ENCODE measurements at places on chromosomes 3 and 15. TPM values are rescaled to one million over a fixed set of nuclear protein-coding genes. Genes with fewer than 3 reads are reported as not detected.

DNA sequence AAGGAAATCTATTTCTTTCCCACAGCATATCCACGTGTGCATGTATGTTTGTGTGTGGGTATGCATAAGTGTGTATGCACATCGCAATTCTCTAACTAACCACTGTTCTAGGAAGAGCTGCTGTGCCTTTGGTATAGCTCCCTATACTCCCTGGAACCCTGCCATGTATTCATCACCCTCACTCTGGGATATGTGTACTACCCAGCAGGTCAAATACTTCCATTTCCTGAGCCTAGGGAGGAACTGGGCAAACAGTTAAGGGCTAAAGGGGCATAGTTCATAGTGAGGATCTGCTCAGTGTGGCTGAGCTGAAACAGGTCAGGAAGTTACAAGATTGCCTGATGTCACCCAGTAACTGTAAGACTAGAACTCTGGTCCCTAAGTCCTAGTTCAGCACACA, 260.4 kb downstream of the RPLP1 start:
- H3K4me3 ChIP-seq = no peak overlapping the region
- H3K27me3 ChIP-seq = peaks cover 8% of the 10 kb centered on the region
- H3K36me3 ChIP-seq = no peaks in the 10 kb centered on the region

DNA sequence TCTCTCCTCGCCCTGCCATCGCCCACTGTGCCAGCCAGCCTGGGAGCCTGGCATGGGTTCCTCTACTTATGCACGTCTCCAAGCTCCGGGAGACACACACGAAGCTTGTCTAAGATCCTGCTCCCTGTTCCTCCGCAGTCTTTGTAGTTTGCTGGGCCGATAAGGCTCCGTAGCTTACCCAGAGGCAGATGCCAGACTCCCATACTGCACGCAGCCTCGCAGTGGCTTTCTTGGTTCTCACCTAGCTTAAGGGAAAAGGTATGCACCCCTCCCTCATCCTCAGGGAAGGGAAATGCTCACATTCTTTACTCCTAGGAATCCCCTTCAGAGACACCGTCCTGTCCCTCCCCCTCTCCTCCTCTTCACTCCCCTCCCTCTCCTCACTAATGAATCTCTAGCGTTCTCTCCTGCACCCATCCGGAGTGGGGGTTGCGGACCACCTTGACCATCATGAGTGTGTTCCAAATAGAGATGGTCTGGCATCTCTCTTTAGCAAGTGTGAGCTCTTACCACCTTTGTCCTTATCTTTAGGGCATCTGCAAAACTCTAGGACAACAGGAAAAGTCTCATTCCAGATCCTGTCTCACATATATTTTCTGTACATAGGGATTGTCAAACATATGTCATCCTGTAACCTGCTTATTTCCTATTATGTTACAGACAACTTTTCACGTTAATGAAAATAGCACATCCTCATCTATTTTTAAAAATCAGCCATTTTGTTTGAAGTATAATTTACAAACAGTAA, 56.5 kb downstream of the TMEM266 start:
- H3K27ac ChIP-seq = no peak overlapping the region
- no peaks in the 10 kb centered on the region for H3K4me1 ChIP-seq
- DNase-seq = no peak
- H3K4me3 ChIP-seq = no peak overlapping the region
- H3K36me3 ChIP-seq = no peaks in the 10 kb centered on the region
- H3K27me3 ChIP-seq = no peaks in the 10 kb centered on the region

GRCh38 chr15:79973456-79974195, 2.6 kb upstream of the BCL2A1 start:
- no peak overlapping the region for H3K27ac ChIP-seq
- no peaks in the 10 kb centered on the region for H3K36me3 ChIP-seq
- no peak overlapping the region for H3K4me3 ChIP-seq
- H3K27me3 ChIP-seq = no peaks in the 10 kb centered on the region

DNA sequence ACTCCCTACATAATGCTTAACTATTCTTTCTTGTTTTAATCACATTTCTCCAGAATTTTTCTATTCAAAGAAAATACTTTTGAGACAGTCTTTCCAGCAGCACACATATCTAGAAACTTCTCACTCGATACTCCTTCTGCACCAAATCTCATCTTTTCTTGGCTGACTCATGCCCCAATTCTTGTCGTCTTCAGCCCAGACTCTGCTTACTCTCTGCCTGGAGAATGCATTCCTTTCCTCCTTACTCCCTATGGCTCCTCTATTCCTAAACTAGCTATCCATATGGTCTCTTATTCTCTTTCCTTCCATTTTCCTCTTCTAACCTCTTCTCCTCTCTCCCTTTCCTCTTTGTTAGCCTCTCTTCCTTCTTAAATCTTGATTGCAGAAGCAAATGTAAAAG, 158.7 kb downstream of the GBE1 start:
- H3K27ac ChIP-seq = no peak overlapping the region
- DNase-seq = no peak
- H3K36me3 ChIP-seq = no peaks in the 10 kb centered on the region
- H3K4me1 ChIP-seq = no peaks in the 10 kb centered on the region
- H3K4me3 ChIP-seq = no peak overlapping the region

DNA sequence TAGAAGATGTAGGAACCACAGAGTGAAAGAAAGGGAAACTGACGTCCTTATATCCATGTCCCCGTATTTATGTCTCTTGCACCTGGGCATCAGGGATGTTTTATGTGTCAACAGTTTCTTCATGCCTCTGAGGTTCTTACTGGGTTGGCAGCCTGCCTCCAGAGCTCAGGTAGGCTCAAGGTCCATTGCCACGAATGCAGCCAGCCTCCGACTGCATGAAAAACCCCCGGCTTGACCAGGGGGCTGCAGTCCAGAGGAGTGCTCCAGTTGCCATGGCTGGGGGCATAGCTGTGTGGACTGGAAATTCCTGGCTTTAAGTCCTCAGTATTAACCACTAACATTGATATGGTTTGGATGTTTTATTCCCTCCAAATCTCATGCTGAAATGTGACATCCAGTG, 2.8 kb upstream of the CSPG5 start:
- H3K27ac ChIP-seq = no peak overlapping the region
- H3K4me1 ChIP-seq = peaks cover 14% of the 10 kb centered on the region
- H3K4me3 ChIP-seq = no peak overlapping the region
- H3K36me3 ChIP-seq = peaks cover 9% of the 10 kb centered on the region
- DNase-seq = no peak
- H3K27me3 ChIP-seq = peaks cover 12% of the 10 kb centered on the region

DNA sequence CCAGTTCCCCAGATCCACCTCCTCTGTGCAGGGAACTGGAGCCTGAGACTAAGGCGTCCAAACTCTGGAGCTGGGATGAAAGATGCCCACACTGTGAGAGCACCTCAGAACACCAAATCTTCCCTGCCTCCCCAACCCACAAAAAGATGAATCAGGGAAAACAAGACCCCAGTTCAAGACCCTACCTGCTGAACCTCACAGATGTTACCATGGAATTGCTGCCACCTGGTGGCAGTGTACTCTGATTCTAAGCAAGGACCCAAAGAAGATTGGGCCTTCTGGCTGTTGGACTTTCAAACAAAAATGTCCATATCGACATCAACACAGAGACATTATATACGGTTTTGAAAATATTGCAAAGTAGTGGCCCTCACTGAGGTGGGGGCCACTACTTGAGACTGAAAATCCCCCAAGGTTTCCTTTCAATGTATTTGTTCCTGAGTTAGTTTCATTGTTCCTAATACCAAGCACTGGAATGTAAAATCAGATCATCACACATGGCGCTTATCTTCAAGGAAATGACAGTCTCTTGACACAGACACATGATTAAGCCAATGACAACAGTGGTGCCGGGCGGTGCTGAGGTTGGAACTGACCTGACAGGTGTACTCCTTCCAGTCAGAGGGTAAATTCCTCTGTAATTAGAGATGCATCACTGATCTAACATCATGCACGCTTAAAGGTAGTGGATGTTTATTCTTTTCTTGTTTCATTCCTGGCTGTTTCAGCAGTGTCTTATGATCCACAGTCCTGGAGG, 67.6 kb downstream of the SLC6A11 start:
- H3K4me3 ChIP-seq = no peak overlapping the region
- no peak overlapping the region for H3K27ac ChIP-seq
- DNase-seq = no peak
- H3K4me1 ChIP-seq = no peaks in the 10 kb centered on the region

DNA sequence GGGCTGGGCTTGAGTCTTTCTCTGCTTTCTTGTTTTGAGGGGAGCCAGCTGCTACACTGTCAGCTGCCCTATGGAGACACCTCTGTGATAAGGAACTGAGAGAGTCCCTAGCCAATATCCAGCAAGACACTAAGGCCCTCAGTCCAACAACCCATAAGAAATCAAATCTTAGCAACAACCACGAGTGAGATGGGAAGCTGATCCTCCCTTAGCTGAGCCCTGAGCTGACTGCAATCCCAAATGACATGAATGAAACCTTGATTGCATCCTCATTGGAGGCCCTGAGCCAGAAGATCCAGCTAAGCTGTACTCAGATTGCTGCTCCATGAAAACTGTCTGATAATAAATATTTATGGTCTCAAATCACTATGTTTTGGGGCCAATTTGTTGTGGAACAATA, 302.1 kb upstream of the MME start:
- no peak overlapping the region for H3K27ac ChIP-seq
- no peaks in the 10 kb centered on the region for H3K4me1 ChIP-seq
- no peak for DNase-seq
- no peaks in the 10 kb centered on the region for H3K36me3 ChIP-seq
- H3K4me3 ChIP-seq = no peak overlapping the region

DNA sequence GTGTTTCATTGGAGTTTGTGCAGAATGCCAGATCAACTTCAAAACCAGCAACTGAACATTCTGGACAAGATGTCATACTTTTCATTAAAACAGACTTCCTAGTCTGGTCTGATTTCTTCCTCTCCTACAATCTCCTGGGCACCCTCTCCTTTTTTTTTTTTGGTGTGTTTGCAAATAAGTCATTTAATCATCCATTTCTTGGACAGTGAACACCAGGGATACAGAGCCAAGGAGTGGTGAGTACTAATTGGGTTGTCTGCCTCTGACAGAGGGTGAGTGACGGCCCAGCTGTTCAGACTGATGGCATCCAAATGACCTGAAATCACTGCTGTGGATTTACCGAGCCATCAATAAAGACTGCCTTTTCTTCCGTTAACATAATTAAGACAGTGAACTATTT, 158.0 kb downstream of the STT3B start:
- H3K36me3 ChIP-seq = no peaks in the 10 kb centered on the region
- H3K27ac ChIP-seq = no peak overlapping the region
- no peaks in the 10 kb centered on the region for H3K4me1 ChIP-seq
- DNase-seq = no peak
- no peaks in the 10 kb centered on the region for H3K27me3 ChIP-seq

DNA sequence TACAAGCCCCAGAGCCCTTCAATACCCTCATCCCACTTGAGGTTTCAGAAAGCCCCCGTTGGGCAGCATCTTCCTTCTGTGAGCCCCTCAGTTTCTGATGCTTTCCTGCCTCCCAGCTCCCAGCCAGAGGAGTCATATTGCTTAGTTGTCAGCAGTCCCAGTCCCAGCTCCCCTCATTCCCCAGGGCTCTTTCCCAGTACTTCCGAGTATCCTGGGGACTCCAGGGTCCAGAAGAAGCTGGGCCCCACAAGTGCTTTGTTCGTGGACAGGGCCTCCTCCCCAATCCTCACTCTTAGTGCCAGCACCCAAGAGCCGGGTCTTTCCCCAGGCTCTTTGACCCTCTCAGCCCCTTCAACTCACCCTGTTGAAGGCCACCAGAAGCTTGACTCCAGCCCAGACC, 43.9 kb downstream of the CDAN1 start:
- no peaks in the 10 kb centered on the region for H3K4me1 ChIP-seq
- H3K4me3 ChIP-seq = no peak overlapping the region
- no peaks in the 10 kb centered on the region for H3K27me3 ChIP-seq
- no peak for DNase-seq

DNA sequence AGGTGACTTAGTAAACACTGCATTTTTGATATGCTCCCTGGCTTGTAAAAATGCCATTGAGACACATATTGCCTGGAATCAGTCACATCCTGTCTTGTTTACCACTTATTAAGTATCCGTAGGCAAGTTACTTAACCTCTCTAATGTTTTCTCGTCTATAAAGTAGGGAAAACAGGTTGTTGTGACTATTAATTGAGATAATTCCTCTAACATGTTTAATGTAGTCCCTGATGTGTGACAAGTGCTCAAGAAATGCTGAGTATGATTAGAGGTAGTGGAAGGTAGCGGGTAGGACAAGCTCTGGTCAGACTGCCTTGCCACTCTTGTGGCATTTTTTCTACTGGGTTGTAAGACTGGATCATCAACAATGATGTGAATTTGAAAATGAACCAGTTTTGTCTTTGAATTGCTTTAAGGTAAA, 54.1 kb downstream of the NFKBIZ start:
- H3K4me1 ChIP-seq = no peaks in the 10 kb centered on the region
- H3K36me3 ChIP-seq = no peaks in the 10 kb centered on the region
- no peak for DNase-seq

DNA sequence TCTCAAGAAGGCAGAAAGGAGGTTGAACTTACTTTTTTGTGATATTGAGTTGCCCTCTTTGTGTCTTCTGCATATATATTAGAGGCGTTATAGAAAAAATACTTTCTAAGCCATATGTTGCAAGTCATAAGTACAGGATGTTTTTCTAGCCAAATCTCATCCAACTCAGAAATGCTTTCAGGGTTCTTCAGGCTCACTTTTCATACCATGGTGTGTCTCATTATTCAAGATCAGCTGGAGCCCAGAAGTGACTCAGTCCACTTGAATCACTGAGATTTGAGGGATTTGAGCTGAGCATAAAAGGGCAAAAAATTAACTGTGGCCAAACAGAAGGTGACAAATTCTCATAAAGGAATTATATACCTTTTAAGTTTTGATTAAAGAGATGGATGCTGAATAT, 157.3 kb downstream of the WNT5A start:
- no peaks in the 10 kb centered on the region for H3K27me3 ChIP-seq
- no peaks in the 10 kb centered on the region for H3K36me3 ChIP-seq
- DNase-seq = no peak
- H3K4me3 ChIP-seq = no peak overlapping the region

Gene SEMA6D
- total RNA-seq = not detected

Gene CD276
- not detected for total RNA-seq

Gene TIMMDC1
- 42.1 TPM for total RNA-seq

Gene SHC4
- not detected for total RNA-seq

Gene KLHL6
- 48.2 TPM for total RNA-seq

Gene CHRD
- not detected for total RNA-seq

All from CD4-positive, CD25-positive, alpha-beta regulatory T cell (primary cell).